ENCODE measurements at places on chromosomes 6 and 20.

- DNase-seq = no peak
Measured at GRCh38 chr6:159830501-159831372, 30.7 kb downstream of the PNLDC1 start.

DNA sequence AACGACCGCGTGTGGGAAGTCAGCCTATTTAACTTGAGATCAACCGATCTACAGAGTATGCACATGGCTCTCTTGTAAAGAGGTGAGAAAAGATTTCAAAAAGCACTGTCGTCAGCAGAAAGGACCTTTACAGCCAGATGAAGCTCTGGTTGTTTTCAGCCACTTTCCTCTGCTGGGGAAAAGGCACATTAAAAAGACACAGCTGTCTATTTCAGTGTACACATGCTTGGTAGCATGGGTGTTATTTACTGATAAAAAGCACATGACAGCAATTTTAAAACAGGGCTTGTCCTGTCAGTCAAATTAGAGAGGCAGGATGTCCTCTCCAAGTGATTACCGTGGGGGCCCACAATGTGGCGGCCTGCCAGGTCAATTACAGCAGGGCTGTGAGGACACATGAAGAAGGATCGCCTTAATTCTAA lies 188.9 kb downstream of the PRKN start:
- DNase-seq = no peak

- peak; percentile 28 for DNase-seq
Measured at GRCh38 chr20:35617397-35618262, 2.0 kb downstream of the SPAG4 start.

DNA sequence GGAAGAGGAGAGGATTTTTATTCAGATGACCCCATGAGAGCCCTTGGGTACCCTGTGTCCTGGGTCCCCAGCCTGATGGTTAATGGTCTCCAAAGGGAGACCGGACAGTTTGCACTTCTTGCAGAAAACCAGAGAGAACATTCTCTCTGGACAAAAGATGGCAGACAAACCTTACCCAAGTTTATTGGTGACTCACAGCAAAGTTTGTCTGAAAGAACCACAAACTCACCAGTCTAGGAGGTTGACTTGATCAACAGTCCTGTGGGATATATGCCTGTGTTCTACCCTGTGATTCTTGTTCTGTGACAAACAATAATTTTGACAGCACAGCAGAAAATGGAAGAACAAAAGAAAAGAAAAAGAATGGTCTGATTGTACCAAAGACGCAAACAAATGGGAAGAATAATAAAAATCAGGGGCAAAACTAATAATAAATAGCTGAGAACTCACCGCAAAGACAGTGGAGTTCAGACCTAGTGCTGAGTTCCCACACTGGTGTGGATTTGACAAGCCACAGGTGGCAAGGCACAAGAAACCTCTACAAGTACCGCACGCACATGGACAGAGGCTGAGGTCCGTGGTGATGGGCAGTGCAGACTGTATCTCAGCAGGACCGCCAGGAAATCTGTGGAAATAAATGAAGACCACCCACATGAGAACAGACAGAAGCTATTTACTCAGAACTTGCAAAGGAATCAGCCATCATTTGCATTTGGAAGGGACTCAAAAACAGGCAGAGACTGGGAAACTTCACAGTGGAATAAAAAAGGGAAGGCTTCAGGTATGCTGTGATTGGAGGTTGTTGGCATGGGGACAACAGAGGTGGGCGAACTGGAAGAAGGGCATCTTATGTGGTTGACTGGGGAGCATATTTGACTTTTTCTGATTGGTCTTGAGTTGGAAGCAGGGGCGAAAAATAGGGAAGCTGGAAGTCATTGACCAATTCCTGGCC lies 246.3 kb upstream of the RNF24 start:
- DNase-seq = no peak

- no peak for DNase-seq
Measured at GRCh38 chr6:56525974-56526789, 116.5 kb downstream of the DST start.

GRCh38 chr6:12543953-12544352 lies 172.6 kb upstream of the PHACTR1 start:
- no peak for DNase-seq

- DNase-seq = no peak
Measured at GRCh38 chr6:154318721-154319120, 37.9 kb downstream of the IPCEF1 start.

DNA sequence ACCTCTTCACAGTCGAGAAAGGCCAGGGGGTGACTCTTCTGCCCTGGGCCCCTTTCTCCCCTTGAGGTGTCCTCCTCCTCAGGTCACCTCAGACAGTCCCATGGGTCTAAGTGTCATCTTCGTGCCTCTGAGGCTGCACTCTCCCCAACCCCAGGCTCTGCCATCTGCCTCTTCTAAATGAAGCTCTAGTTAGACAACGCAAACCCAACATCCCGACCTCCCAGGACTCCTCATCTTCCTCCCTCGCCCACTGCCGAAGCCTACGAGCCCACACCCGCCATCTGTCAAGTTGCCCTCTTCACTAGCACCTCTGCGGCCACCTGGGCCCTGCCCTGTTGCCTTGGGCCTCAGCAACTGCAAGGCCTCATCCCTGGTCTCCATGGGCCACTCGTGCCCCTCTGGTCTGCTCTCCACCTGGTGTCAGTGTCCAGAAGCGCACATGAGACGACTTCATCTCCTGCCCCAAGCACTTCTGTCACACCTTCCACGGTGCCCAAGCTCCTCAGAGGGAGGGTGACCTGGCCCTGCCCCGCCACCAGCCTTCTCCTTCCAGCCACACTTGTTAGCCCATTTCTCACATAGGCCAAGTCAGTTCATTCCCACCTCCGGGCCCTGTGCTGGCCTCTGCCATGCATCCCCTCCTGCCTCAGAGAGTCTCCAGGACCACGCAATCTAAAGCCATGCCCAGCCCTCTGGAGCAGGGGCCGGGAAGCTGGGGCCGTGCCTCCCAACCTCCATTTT lies 53.8 kb downstream of the RRBP1 start:
- DNase-seq = no peak

DNA sequence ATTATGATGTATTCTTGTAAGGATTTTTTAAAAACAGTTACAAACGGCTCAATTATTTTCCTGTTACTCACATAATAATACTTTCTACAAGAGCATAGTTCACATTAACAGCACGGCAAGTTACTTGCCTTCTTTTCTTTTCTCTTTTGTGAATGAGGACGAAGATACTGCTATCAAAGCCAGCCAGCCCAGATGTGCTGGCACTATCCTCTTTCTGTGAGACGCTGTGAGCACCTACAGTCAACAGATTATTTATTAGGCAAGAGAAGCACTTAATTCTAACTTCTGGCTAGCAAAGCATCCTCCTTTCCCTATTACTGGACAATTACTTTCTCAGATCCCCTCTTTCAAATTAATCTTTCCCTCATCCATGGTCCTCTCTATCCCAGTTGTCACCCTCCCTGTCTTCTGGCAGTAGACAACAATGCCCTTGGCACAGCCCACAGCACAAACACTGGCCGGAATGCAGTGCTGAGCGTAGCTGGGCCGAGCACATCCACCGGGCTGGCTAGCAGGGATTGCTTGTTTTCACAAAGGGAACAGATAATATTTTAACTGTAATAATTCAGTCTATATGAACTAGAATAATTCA lies 262.1 kb downstream of the FOXC1 start:
- no peak for DNase-seq

DNA sequence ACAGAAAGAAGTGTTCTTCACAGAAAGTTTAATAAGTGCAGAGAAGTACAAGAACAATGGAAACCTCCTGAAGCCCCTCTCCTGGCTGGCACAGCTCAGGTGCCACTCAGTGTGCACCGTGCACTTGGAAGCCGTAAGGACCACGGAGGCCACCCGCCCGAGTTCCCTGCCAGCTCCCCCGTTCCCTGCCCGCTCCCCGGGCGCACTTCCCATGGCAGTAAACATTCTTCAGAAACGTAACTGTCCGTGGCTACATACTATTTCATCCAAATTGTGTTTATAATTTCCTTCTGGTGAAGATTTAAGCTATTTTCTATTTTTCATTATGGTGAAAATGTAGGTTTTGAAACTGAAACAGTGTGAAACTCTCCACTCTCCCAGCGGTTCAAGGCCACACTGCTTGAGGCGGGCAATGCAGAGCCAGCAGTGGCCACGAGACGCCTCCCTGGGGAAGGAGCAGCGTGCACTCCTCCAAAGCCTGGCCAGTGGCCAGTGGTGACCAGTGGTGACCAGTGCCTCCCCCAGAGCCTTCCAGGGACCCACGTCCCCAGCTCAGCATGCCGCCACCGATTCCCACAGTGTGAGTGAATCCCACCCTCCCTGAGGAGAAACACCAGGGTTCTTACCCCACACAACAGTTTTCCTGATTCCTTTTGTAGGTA lies 46.4 kb downstream of the TAF4 start:
- no peak for DNase-seq

All from activated CD4-positive, CD25-positive, alpha-beta regulatory T cell (primary cell).